Naive thymus-derived CD8-positive, alpha-beta T cell (primary cell): ENCODE measurements at places on chromosomes 6 and 20. TPM values are rescaled to one million over a fixed set of nuclear protein-coding genes. Genes with fewer than 3 reads are reported as not detected.
A peak's percentile ranks its signal among the peaks of the same experiment; 100 is the strongest.

GRCh38 chr6:145839653-145840052, 25.1 kb upstream of the FBXO30 start:
- H3K4me1 ChIP-seq: no peaks in the 10 kb centered on the region
- no peak overlapping the region for H3K4me3 ChIP-seq
- H3K36me3 ChIP-seq: no peaks in the 10 kb centered on the region

DNA sequence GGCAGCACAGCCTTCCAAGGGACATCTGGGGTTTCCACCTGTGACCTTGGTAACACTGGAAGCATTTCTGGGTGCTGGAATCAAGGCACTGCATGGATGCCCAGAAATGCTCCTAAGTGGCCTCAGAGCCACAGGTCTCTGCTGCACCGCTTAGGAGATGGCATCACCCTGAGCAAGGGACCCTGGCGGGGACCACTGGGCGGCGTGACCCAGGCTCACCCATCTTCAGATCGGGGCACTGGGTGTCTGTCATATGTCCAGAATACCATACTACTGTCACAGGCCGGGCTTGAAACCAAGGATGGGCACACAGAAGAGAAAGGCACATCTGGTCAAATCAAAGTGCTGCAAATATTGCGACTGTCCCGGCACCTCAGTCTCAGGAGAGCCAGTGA, 45.9 kb downstream of the SSR1 start:
- H3K36me3 ChIP-seq: no peaks in the 10 kb centered on the region
- no peak for DNase-seq
- H3K4me3 ChIP-seq: no peak overlapping the region
- H3K27me3 ChIP-seq: peaks cover 5% of the 10 kb centered on the region
- H3K27ac ChIP-seq: no peak overlapping the region

DNA sequence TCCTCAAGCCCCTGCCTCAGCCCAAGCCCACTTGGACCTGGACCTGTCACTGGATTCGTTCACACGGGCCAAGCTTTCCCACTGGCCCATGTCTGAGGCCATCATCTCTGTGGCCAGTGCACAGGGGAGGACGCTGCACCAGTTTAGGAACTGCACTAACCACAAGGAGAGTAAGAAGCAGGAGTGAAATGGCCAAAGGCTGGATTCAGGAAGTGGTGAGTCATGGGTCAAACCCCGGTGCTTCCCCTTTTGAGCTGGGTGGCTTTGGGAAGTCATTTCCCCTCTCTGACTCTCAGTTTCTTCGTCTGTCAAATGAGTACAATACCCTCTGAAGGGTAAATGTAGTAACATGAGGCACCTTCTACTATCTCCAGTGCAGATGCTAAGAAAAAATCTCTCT, 87.9 kb downstream of the CD40 start:
- no peaks in the 10 kb centered on the region for H3K36me3 ChIP-seq
- no peak for DNase-seq
- H3K27ac ChIP-seq: no peak overlapping the region
- no peak overlapping the region for H3K4me3 ChIP-seq
- peaks cover 26% of the 10 kb centered on the region for H3K4me1 ChIP-seq

DNA sequence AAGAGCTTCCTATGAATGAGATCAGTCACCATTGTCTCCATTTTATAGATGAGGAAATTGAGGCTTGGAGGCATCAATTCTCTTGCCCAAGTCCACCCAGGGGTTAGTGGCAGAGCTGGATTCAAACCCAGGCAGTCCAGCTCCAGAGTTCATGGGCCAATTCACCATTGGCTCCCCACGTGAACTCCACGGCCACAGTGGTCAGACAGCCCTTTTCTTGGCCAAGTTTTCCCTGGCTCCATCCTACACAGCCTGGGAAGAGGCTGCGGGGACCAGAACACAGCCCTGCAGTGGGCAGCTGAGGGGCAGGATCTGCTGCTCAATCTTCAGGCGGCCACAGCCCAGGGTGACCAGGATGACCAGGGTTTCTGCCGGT, 20.5 kb downstream of the TGM2 start:
- H3K36me3 ChIP-seq: no peaks in the 10 kb centered on the region
- DNase-seq: no peak
- H3K4me3 ChIP-seq: no peak overlapping the region
- H3K27ac ChIP-seq: no peak overlapping the region

GRCh38 chr6:37784585-37784967, 35.0 kb upstream of the ZFAND3 start:
- peaks cover 16% of the 10 kb centered on the region for H3K4me1 ChIP-seq
- no peak for DNase-seq
- H3K36me3 ChIP-seq: no peaks in the 10 kb centered on the region
- H3K27ac ChIP-seq: no peak overlapping the region
- H3K4me3 ChIP-seq: peak overlapping the region; percentile 83

DNA sequence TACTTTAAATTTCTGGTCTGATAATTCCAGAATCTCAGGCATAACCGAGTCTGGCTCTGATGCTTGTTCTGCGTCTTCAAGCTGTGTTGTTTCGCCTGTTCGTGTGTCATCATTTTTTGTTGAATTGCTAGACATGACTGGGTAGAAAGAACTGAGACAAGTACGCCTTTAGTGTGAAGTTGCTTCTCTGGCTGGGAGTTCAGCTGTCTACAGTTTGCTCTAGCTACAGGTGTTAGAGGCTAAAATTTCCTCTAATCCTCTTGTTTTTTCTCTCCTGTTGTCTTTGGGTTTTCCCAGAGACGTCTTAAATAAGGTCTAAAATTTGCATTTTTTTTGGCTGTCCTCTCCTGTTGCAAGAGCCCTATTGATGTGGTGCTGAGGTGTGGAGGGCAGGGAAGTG, 100.3 kb downstream of the FAM50B start:
- H3K4me3 ChIP-seq: no peak overlapping the region
- peaks cover 1% of the 10 kb centered on the region for H3K36me3 ChIP-seq
- H3K27me3 ChIP-seq: peaks cover 27% of the 10 kb centered on the region
- no peaks in the 10 kb centered on the region for H3K4me1 ChIP-seq
- no peak for DNase-seq
- no peak overlapping the region for H3K27ac ChIP-seq

DNA sequence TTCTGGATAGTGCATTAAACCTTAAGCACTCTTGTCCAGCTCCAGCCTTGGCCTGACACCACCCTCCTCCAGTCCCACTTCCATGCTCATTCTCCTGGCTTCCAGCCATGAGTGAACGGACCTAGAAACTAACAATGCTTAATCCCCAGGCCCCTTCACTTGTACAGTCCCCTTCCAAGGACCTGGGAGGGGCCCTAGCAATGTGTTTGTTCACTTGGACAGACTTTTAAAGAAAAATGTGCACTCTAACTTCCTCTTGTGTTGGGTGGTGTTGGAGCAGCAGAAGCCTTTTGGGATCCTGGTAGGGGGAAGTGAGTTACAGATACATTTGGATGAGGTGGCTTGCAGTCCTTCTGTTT, 48.9 kb upstream of the CCN6 start:
- no peak overlapping the region for H3K27ac ChIP-seq
- no peaks in the 10 kb centered on the region for H3K27me3 ChIP-seq
- peaks cover 7% of the 10 kb centered on the region for H3K4me1 ChIP-seq
- no peak for DNase-seq

DNA sequence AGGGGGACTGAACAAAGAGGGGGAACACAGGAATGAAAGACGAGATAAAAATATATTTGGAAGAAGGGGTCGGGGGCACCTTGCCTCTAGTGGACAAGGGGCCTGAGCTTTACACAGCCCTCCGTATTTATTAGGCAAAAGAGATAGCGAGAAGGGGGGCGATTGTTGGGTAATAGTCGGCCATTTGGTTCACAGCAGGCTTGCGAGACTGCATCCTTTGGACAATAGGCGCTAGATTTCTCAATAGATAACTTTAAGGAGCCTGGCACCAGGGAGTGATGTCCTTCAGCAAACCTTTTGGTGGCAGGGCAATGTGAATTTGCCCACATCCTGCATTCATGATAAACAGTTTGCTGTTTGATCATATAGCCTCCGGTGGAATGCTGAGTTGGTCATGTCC, 3.0 kb upstream of the NANP start:
- H3K4me3 ChIP-seq: no peak overlapping the region
- peaks cover 3% of the 10 kb centered on the region for H3K36me3 ChIP-seq
- H3K4me1 ChIP-seq: peaks cover 18% of the 10 kb centered on the region
- H3K27ac ChIP-seq: peak overlapping the region; percentile 79
- no peak for DNase-seq

DNA sequence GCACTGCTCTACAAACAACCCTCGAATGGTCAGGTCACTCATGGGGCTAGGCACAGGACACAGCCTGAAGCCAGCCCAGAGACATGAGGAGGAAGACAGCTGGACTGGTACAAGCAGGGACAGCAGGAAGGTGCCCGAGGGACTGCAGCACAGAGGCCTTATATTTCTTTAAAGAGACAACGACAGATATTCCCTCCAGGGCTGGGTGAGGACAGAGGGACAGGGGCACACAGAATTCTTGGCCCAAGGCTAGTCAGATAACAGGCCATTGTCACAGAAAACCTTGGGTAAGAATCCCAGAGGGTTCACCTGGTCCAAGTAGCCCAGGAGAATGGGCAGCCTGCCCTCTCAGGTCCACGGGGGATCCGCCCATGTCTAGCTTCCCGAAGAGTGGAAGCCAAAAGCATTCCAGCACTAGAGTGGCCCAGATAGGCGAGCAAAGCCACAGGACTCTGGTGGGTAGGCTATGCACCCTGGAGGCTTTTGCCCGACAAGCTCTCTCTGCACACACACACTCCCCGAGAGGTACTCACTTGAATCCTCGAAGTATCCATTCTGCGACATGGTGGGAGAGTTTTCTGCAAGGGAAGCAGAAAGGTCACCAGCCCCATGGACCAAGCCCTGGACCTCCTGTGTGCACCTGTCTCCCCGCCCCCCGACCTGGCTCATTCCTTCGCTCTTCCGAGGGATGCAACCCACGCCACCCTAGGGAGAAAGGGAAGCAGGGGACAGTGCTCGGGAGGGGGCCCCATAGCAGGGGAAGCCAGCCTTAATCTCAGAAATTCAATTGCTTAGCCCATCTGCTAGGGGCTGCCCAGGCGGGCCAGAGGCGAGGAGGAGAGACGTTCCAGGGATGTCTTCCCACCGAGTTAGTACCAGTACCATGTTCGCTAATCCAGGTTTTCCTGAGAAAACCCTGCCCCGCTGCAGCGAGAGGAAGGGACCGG, 1.7 kb downstream of the SLC4A11 start:
- H3K36me3 ChIP-seq: no peaks in the 10 kb centered on the region
- H3K4me3 ChIP-seq: peak overlapping the region; percentile 87
- no peak for DNase-seq
- peaks cover 12% of the 10 kb centered on the region for H3K4me1 ChIP-seq

GRCh38 chr6:125802943-125803377, 12.2 kb downstream of the NCOA7 start:
- no peak overlapping the region for H3K4me3 ChIP-seq
- peaks cover 9% of the 10 kb centered on the region for H3K36me3 ChIP-seq
- H3K27ac ChIP-seq: no peak overlapping the region
- no peak for DNase-seq

DNA sequence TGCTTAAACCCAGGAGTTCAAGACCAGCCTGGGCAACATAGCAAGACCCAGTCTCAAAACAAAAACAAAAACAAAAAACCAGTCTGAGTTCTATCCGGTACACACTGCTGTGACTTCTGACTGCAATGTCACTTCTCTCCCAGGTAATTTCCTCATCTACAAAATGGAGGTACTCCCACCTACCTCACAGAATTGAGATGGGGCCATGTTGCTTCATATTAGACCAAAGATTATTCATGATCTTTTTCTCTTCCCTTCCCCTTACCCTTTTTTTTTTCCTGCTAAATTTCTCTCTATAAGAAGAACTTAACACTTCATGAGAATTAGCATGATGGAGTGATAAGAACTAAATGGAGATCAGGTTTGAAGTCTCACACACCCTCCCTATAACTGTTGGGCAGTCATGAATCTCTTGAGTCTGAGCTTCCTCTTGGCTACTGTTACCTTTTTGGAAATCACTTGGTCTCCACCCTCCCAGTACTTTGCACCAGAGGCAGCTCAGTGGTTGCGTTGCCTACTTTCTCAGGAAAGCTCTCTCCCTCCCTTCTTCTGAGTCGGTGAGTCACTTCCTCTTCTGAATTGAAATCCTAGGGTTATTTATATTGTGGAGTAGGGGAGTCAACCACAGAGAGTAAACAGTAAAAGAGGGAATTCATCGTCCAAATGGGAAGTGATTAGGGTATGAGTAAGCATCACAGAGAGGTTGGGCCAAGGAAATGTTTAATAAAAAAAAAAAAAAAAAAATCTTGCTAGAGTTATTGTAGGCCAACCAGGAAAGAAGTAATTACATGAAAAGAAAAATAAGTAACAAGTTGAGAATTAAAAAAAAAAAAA, 59.9 kb upstream of the MAP7 start:
- H3K27ac ChIP-seq: no peak overlapping the region
- peaks cover 36% of the 10 kb centered on the region for H3K36me3 ChIP-seq
- H3K4me3 ChIP-seq: no peak overlapping the region
- H3K4me1 ChIP-seq: peaks cover 2% of the 10 kb centered on the region

Gene GTSF1L
- 0.80 TPM for total RNA-seq

Gene TULP1
- total RNA-seq: not detected

Gene GPX5
- not detected for total RNA-seq

Gene TTK
- total RNA-seq: 0.91 TPM

Gene KIAA1586
- total RNA-seq: 23.0 TPM

Gene PDYN
- not detected for total RNA-seq

Gene NCR2
- total RNA-seq: not detected
